Stimulated activated CD8-positive, alpha-beta memory T cell treated with anti-CD3 and anti-CD28 coated beads, Interleukin-4, amount 100 ng/mL, for 48 hours (primary cell): ENCODE measurements at places on chromosomes 5 and 9.

- DNase-seq, result no peak
Measured at GRCh38 chr5:155147222-155147621, 133.7 kb downstream of the KIF4B start.

DNA sequence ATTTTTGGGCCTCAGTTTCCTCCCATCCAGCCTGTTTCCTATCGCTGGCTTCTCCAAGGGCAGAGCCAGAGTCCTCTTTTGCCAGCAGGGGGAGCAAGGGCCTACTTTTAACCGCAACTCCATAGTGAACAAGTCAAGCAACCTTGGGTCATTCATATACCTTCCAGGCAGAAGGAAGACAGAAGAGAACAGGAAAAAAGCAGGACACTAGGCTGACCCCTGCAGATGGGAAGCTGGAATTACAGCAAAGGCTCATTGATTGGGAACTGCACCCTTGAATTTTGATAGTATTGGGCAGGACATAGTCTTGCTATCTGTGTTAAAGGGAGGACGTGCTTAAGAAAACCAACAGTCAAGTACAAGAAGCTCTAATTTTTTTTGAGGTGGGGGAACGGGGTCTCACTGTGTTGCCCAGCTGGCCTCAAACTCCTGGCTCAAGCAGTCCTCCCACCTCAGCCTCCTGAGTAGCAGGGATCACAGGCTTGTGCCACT, 30.1 kb downstream of the QRFP start:
- peak; percentile 68 for DNase-seq

DNA sequence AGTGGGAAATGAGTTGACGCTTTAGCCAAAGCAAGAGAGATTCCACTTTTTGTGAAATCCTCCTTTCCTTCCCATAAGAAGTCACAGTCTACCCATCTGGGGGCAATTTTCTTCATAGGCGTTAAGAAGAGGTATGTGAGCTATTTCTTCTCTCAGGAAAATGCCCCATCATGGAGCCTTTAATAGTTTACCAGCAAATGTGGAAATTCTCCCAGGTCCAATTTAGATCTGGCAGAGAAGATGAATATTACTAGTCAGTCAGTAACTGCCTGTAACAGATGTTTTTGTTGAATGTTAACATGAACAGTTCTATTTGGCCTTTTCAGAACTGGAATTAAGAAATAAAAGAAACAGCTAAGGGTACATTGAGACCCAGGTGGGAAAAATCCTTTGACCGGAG, 156.4 kb upstream of the RFX3 start:
- no peak for DNase-seq

DNA sequence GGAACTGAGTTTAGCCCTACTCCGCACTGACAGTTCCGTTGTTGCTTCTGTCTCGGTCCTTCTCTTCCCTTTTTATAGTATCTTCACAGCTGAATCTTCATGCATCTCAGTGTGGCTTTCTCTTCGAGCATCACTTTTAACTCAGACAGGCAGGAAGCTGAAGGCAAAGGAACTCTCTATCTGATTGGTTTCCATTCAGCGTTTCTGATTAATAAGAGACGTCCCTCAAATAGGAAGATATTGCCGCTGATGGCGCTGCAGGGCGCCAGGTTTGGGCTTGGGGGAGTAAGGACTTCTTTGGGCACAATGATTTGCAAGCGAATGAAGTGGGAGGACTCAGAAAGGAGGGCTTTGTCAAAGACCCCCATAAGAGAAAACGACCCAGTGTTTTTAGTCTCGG, at the start of gene CDH9:
TSS of gene CDH9 (minus strand) at position 111 of the 400 bp plus-strand sequence. CDS start 50,253 bp downstream, outside the sequence.
- no peak for DNase-seq

GRCh38 chr5:34037726-34038125, 5.3 kb downstream of the C1QTNF3 start:
- DNase-seq, result no peak

DNA sequence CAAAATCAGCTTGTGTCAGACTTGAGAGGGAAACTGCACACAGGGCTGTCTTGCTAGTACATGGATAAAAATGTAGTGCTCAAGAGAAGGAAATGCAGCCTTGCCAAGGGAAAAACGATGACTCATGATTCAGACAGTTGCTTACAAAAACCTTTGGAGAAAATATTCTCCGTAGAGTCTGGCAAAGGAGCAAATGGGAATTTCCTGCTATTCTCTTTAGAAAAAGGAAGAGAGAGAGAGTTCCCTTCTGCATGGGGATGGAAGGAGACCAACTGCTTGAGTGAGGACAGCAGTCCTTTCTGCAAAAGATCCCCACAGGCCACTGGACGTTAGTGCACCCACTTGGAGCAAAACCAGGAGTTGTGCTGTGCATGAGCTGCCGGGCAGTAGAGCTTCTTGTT, 7.6 kb downstream of the IFNB1 start:
- no peak for DNase-seq

GRCh38 chr9:82970359-82970758, 92.6 kb downstream of the RASEF start:
- no peak for DNase-seq

GRCh38 chr9:93953496-93954433, 1.4 kb downstream of the BARX1 start:
- no peak for DNase-seq

DNA sequence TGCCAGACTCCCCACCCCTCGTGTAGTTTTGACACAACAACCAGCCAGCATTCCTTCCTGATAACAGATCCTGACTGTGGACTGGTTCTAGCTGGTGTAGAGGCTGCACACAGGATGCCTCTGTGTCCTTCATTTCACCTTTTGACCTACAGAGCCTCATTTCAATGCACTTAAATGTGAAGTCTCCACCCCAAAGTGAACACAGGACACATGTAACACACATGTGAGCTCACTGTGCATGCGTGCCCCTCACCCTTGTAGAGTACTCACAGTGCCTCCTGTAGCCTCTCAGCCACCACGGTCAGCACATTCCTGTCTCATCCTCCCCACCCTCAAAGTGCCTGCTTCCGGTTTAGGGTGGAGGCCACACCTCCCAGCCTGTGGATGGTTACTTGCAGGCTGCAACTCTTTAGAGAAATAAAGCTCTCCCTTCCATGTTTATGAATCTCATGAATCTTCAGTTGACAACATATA, 11.6 kb upstream of the NKD2 start:
- DNase-seq, result peak; percentile 33

- DNase-seq, result no peak
Measured at GRCh38 chr5:126056851-126057622, 366.2 kb upstream of the GRAMD2B start.
